ENCODE measurements at places on chromosomes 11 and 22.

DNA sequence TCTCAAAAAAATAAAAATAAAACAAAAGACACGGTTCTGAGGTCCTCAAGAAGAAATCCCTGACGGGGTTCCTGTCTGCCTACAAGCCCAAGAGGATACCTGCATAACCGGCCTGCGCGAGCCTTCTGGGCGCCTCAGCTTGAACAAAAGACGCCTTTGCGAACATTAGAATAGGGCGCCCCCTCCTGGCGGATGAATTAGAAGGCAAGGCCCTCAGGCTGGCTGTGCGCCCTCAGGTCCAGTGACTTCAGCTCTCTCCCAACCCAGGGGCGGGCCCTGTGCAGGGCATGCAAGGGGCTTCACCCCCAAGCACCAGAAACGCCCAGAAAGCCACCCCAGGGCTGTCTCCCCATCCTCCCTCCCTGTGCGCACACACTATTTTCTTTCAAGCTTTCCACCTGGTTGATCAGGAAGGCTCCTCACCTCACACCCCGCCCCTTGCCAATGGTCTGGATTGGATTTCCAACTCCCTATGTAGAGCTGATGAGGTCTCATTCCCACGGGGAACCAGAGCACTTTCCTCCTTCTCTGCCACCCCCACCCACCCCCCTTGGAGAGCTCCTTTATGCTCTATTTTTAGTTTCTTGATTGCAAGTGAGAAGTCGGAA is 273.3 kb downstream of the BUD13 start:
- DNase-seq, result no peak

GRCh38 chr11:132185726-132186592 is 815.5 kb downstream of the NTM start:
- DNase-seq, result no peak

DNA sequence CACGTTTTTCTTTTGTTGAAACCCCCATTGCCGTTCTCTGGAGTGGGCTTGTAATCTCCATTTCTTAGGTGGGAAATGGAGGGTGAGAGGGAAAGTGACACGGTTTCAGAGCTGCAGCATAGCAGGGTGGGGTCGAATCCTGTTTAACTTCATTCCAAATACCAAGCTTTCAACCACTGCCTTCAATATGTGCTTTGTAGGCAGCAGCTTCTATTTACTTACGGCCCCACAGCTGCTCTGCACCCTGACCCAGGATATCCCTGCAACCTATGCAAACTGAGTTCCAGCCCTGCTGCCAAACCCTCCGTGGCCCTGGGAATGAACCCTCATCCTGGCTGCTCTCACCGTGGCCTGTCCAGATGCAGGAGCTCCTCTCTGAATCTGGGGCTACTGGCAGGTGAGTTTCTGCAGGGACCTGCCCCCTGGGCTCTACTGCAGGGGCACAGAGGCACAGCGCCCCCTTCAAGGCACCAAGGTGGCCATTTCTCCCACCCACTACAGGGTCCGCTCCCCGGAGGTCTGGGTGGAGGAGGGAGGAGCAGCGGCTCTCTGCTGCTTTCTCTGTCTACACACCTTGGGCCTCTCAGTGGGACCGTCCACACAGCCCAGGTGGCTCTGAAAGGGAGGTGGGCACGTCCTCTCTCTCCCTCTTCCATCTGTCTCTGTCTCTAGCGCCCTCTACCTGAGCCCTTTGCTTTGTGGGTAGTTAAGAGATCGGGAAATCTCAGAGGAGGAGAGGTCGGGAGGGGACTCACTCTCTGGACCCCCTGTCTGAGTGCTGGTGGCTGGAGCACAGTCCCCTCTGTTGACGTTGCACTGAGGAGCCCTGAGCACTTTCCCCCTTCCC is 279.1 kb downstream of the BRD1 start:
- no peak for DNase-seq

DNA sequence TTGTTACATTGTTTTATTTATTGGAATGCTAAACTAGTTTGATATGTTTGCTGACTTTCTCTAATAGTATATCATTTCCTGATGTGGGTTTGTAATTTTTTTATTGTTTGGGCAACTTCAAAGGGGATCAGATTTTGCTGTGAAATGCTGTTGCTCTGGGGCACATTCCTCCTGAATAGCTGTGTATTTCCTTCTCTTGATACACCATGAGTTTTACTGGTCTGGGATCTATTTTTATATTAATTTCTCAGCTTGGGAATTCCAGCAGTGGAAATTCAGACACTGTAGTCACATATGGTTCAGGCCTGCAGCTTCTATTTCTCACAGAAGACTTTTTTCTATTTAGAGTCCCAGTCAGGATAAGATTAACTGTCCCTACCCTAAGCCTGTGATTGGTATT is 58.9 kb downstream of the RPUSD4 start:
- DNase-seq, result no peak

- DNase-seq, result no peak
Measured at GRCh38 chr11:6498121-6498520, 1.0 kb downstream of the DNHD1 start.

DNA sequence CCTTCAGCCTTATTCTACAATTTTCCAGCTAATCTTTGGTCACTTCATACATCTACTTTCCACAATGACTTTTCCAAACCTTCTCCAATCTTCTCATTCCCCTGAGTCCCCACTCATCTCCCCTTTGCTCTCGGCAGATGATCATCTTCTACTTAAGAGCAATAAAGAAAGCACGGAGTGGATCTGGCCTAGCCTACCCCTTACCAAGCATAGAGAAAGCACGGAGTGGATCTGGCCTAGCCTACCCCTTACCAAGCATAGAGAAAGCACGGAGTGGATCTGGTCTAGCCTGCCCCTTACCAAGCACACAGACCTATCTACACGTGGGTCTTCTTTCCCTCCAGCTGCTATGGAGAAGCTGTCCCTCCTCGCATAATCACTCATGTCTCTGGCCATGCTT is 558.6 kb downstream of the OPCML start:
- no peak for DNase-seq

DNA sequence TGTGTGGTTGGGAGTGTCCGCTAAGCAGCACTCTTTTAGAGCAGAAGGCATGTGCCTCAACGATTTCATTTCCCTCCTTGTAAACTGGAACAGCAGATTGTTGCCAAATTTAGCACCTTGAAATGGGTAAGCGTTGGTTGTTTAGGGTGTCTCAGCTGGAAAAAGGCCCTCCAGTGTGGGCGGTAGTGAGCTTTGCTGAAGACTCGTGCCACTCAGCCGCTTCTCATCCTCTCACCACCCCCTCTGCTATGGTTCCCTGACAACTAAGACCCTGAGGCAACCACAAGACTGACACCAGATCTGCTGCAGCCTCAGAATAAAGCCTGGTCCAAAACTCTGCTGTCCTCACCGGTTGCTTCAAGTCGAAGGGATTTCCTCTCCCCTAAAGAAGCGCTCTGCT is 9.9 kb upstream of the FERMT3 start:
- no peak for DNase-seq

DNA sequence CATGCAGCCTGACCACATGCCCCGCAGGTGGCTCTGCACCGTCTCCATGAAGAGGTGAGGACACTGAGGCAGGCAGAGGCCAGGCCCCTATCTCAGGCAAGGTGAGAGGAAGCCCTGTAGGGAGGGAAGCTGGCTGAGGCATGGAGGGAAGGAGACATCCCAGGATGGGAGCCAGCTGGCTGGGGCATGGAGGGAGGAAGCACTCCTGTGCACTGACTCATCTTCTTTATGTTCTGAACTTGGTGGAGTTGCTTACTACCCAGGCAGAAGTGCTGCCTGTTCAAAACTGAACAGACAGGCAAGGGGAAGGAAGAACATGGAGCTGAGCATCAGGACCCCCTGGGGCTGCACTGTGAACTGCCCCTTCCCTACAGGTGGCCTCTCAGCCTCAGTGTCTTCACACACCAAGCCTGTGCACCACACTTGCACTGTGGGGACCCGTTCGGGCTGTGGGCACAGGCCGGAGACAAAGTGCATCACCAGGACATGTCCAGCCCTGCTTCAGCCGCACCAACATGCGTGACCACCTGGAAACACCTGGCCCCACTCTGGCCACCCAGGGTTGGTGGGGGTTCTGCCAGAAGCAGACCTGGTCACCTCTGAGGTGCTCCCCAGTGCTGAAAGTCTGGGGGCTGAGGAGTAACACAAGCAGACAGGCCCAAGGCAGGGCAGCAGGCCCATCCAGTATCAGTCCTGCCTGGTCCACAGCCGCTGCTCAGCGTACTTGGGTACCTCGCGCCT is 55.5 kb downstream of the DGCR2 start:
- no peak for DNase-seq

DNA sequence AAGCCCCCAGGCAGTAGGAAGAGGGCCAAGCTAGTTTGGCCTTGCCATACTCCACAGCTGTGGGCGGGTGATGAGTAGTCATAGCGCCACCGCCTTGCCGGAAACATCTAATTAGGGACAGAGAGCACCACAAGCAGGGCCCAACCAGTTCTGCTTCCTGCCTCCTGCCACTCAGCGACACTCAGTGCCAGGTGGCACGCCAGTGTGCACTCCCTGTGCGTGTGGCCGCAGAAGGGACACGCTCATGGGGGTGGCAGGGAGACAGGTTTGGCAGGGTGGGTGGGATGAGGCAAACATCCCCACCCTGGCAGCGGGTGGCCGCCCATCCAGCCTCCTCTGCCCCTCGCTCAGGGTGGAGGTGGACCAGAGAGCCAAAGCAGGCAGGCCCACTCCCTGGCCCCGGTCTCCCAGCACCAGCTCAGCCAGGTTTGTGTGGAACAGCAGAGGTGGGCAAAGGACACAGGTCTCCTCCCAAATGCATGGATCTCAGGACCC is 4.9 kb downstream of the OVOL1 start:
- DNase-seq, result no peak

DNA sequence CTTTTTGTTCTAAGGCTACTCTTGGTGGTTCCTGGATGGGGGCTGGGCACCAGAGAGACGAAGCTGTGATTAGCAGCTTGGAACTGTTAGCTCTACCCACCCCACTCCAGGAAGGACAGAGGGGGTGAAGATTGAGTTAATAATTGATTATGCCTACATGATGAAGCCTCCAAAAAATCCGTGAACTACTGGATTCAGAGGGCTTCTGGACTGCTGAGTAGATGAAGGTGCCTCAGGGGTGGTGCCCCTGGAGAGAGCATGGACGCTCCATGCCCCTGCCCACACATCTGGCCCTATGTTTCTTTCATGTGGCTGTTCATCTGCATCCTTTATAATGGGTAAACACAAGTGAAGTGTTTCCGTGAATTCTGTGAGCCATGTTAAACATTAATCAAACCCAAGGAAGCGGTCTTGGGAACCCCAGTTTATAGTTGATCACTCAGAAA is 47.3 kb upstream of the CYP2D6 start:
- no peak for DNase-seq

DNA sequence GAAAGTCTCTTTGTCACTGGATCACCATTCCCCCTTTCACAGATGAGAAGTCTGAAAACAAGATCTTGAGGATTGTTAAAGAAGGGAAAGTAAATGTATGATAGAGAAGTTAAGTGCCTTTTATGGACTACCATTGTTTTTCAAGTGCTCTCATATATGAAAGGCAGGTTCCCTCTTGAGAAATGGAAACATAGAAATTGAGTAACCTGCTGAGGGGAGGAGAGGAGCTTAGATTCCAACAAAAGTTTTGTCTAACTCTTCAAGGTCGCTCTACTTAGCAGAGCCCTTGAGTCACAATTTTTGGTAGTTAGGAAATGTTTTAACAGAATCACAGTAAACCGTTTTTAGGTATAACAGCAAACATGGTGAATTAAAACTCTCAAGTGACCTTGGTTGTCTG is 80.1 kb downstream of the SVIP start:
- no peak for DNase-seq

DNA sequence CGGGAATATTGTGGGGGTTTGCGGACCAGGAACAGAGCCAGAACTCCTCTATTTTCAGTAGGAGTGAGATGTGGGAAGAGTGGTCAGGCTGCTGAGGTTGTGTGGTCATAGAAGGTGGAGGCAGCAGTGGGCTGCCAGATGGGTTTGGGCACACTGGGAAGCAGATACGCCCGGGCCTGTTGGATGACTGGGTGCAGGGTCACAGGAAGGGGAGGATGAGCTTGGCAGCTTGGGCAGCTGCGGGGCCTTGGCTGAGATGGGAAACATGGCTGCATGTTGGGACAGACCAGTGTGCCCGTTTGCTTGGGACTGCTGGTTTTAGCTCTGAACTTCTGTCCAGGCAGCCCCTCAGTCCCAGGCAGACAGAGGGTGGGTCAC is 11.4 kb downstream of the SHANK3 start:
- DNase-seq, result no peak

DNA sequence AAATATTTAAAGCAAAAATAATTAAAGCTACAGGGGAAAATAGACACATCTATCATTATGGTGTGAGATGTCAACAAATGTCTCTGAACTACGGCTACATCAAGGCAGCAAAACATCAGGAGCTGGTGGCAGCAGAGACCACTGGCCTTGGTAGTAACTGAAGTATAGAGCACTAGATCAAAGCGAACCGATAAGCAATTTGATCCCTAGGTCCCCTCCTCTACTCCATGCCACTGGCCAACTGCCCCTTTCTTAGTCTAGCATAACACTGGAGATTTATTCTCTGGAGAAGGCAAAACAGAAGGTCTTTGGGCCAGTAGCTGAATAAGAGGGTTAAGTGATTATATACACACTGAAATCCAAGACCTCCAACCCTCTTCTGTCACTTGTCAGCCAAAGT is 13.6 kb upstream of the RAB3IL1 start:
- no peak for DNase-seq

GRCh38 chr11:133164986-133165385 is 367.3 kb downstream of the OPCML start:
- no peak for DNase-seq

- DNase-seq, result no peak
Measured at GRCh38 chr11:75369560-75370255, 18.2 kb upstream of the ARRB1 start.

GRCh38 chr11:6608726-6609501 is 3.1 kb downstream of the TAF10 start:
- DNase-seq, result no peak

- no peak for DNase-seq
Measured at GRCh38 chr22:34198976-34199375, 278.7 kb upstream of the LARGE1 start.

DNA sequence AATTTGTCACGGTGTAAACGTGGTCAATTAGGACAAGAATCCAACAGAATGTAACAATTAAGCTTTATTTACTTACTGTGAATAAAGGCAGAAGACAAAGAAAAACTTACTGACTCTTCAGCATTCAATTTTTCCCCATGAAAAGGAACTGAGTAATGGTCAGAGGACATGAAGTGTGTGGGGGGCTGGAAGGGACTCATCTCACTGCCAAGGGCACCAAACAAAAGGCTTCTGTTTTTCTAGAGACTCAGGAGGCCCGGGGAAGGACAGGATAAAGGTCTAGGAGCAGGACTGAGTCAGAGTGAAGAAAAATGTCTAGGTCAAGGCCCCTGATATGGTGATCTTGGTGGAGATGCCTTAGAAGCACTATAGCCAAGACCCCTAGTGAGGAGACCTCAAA is 564.2 kb upstream of the ANO5 start:
- DNase-seq, result no peak

DNA sequence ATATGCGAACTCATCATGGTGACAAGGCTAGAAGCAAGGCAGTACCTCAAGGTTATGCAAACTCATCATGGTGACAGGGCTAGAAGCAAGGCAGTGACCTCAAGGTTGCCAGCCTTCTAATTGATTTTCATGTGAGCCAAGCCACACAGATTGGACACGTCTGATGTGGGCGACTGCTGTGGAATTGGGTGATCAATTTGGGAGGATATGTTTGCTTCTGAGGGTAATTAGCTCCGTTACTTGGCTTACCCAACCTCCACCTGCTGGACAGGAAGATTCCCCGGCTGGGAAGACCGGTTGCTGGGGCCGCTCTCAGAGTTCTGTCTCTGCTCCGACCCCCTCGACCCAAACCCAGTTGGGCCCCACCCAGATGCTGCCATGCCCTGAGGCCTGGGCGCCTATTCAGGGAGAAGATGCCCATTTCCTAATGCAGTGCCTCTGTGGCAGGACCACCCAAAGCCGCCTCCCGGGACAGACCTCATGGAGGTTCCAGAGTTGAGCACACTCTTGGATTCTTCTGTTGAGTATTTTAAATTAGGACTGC is 69.9 kb upstream of the SHANK2 start:
- DNase-seq, result no peak
